ENCODE measurements at places on chromosomes 1 and 21. TPM values are rescaled to one million over a fixed set of nuclear protein-coding genes. Genes with fewer than 3 reads are reported as not detected.
A peak's percentile ranks its signal among the peaks of the same experiment; 100 is the strongest.

DNA sequence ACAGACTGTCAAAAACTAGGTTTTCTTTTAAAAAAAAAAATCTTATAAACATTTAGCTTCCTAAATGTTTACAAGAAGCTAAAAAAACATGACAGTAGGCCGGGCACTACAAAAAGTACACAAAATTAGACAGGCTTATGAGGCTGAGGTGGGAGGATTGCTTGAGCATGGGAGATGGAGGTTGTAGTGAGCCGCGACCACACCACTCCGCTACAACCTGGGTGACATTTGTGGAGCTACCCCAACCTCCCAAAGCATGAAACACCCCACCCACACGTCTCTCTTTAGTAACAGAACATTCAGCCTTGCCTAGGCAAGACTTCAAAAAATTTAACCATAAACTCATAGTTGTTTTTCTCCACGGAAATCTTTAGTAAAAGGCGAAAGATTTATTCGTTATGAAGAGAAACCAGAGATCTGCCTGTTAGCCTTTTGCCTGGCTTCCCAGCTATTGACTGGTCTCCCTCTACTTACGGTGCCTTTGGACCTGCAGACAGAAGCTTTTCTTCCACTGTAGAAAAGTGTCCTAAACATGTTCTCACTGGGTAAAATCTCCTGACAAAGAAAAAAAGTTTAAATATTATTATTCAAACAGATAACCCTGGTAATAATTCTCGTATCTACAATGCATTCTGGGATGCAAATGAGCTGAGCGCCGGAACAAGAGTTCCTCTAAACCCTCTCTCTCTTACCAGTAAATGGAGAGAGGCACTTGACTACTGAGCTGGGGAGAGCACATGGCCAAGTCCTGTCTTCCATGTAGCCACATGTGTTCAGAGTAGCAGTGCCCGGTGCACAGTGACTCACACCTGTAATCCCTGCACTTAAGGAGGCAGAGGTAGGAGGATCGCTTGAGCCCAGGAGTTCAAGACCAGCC is 9.2 kb downstream of the RNU5D-1 start:
- DNase-seq: peak; percentile 48

DNA sequence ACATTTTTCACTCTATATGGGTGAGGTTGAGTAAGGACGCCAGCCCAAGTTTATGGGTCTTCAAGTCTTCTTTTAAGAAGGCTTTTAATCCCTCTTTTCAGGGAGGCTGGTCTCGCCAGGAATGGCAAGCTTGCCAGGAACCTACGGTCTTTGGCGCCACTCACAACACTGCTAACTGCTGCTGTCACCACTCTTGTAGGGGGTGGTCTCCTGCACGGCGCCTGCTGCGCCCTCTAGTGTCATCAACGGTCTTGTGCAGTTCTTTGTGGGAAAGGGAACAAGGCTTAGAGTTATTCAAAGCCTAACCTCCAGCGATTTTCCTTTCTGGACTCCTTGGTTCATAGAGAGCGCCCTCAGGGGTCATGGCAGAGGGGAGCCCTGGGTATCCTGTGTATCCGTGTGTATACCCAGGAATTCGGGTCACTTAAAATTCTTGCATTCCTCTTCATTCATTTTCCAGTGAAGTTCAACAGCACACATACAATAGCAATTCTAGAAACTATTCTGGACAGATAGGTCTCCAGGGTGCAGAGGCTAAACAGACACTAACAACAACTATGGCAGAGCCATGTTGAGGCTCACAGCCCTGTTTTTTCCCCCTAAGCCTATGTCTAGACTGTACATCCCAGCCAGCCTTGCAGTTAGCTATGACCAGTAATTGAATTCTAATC is 392.8 kb upstream of the CAMK1G start:
- DNase-seq: peak; percentile 57

DNA sequence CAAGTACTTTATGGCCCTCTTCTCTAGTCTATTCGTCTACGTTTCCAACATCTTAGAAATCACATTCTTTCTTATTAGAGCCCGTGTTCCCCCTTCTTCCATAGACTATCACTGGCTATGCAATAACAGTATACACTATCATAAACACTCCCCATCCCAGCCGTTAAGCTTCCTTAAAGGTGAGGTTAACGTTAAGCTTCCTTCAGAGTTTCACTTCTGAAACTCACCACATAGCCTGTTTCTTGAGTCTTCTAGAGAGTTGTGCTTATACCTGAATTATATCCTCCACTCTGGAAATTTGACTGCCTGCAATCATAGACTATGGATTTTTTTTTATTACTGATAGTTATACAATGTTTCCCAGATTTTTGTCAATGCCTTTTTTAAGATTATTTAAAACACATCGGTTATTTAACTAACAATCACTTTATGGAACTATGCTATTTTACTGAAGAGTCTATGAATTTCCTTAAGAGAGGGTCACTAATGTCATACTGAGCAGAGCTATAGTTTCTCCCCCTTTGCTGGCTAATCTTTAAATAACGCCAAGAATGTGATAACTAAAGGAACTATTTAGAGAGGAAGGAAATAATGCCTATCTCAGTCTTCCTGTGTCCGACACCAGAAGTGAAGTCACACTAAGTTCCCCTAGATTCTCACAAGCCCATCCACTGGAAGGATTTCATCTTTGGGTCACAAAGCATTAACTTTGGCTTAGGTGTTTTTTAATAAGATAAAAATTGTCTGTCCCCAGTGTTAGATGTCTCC is 16.8 kb downstream of the FCER1A start:
- DNase-seq: no peak

DNA sequence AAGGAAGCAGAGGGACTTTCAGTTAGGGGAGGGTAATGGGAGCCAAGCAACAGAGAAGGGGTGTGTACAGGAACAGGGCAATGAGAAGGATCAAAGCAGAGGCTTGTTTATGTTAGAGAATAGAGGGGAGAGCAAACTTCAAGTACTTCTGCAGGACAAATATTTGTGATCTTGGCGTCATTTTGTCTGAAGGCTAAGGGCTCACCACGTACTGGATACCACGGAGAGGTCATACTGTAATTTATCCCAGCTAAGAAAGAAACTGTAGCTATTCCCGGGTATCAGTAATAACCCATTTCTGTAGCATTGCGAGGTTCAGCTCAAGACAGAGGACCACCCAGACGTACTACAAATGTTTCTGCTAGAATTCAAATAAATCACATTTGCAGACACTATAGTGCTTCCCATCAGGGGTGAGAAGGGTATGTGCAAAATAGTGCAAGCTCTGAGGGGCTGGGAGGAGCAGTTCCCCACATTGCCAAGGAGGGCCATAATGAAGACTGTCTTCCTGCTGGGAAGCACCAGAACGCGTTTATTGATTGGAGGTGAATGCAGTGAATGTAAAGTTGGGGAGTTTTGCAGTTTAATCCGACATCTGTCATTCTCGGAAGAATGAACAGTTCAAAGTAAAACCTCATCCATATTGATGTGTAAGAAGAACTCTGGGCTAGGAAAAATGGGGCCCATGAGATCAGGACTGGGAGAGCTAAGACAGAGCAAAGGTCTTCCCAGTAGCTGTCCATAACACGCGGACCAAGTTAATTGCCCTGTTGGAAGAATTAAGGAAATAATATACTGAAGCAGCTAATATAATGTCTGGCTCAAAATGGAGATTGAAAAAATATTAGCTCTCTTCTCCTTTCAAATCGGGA is 136.9 kb downstream of the RWDD3 start:
- no peak for DNase-seq

The CFHR4 gene
- not detected for polyA plus RNA-seq

- no peak for DNase-seq
Observed at GRCh38 chr1:235883261-235883927, 16.7 kb upstream of the LYST start.

GRCh38 chr1:150069923-150070322 is 2.3 kb downstream of the VPS45 start:
- no peak for DNase-seq

DNA sequence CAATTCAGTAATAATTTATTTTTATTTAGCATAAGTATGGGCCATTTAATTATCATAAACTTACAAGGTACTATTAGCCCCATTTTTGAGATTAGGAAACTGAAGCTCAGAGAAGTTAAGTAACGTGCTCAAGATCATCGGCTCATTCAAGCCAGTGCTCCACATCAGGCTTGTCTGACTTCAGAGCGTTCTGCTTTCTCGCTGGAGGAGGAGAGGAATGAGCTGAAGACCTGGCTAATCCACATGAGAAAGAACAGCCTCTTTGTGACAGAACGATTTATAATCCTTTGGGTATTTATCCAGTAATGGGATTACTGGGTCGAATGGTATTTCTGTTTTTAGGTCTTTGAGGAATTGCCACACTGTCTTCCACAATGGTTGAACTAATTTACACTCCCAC is 39.7 kb downstream of the DDX20 start:
- no peak for DNase-seq

DNA sequence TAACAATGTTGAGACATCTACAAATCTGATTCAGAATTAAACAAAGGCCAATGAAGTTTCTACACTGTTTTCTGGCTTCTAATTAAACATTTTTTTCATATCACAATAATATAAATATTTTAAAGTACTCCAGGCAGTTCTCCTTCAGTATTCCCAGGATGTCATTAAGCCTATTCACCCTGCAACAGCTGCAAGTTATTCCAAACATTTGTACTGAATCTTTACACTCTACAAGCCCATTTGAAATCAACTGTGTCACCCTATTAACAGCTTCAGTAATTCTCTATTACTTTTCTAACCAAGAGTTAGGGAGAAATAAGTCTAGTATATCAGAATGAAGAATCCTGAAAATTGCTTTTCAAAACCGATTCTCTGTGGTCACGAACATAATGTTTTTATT is 124.6 kb downstream of the OLFML2B start:
- no peak for DNase-seq

The TTF2 gene
- 22.7 TPM for polyA plus RNA-seq

The LYSMD1 gene
- polyA plus RNA-seq: 17.2 TPM

DNA sequence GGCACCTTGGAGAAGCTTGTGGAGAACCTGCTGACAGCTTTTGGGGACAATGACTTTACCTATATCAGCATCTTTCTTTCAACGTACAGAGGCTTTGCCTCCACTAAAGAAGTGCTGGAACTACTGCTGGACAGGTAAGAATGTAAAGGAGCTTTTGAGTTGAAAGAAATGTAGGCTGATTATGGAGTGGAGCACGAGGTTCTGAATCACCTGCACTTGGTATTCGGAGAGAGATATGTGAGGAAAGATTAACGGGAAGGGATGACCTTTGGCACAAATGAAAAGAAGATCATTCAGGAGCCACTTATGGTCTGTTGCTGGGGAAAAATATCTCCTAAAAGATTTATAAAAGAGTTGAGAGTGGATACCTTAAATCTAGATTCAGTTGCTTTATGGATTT is 42.7 kb downstream of the RGL1 start:
- DNase-seq: no peak

- no peak for DNase-seq
Observed at GRCh38 chr1:67570486-67571143, 114.4 kb upstream of the GADD45A start.

DNA sequence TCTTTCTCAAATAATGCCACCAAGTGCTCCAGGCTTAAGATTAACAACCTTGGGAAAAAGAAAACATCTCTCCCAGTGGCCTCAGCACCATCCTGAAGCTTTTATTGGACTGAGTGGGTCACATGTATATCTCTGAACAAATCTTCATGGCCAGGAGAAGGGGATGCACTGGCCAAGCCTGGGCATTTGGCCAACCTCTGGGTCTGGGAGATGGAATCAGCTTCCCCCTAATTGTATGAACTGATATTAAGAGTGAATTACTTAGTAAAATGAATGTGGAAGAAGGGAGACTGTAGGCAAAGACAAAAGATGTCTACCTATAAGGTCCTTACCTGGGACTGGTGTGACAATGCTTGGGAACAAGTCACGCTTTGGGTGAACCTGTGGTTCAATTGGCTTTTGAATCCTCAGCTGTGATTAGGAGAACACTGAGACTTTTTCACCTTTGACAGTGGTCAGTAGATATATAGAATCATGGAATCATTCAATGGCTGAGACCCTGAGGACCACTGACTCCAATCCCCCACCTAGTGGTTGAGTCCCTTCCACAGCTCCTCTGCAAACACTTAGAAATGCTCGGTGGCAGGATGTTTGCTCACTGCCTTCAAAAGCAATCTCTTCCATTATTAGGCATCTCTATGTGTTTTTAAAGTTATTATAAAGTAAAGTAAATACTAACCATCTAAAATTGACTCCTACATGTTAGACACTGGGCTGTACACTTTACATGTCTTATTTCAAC is 102.6 kb upstream of the ATP1A1 start:
- no peak for DNase-seq

DNA sequence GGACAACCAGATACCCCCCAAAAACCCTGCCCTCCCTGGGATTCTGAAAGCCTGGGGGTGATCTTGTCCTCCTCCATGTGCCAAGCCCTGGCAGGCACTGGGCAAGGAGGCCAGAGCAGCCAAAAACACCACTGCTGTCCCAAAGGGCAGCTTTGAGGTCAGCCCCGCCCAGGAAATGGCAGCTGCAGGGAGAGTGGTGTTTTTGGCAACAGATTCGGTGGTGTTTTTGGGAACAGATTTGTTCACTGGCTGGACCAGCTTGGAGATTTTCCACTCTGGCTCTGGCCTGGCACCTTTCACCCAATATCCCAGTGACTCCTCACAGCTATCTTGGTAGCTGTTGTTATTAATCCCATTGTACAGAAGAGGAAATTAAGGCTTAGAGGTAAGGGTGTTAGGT is 34.7 kb downstream of the LRP8 start:
- DNase-seq: no peak

DNA sequence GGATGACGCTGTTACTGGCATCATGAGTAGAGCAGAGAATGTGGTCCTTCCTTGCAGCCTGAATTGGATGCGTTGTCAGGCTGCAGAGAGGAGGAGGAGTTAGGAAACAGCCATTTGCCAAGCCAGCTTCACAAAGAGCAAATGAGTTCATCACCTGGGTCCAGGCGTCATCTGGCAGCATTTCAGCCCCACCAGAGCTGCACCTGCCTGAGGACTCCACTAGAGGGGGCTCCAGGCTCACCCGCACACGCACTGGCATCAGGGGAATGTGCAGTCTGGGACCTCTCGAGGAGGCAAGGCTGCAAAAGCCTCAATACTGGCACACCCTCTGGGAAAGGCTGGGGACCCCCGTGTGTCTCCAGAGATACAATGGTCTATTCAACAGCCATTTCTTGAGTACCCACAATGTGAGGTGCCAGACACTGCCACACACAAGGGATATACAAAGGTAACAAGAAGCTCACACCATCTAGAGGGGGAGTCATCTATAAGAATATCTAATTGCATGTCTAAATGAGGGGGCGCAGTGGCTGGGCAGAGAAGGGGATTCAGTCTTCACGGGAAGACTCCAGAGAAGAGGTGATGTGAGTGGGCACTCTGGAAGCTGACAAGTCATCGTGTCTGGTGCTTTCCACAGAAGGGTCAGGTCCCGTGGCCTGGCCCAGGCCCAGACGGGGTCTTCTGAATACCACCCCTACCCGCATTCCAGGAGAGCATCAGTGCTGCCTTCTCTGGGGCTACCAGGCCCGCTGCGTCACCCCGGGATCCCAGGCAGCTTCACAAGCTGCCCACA is 53.5 kb upstream of the CNTN2 start:
- DNase-seq: no peak

DNA sequence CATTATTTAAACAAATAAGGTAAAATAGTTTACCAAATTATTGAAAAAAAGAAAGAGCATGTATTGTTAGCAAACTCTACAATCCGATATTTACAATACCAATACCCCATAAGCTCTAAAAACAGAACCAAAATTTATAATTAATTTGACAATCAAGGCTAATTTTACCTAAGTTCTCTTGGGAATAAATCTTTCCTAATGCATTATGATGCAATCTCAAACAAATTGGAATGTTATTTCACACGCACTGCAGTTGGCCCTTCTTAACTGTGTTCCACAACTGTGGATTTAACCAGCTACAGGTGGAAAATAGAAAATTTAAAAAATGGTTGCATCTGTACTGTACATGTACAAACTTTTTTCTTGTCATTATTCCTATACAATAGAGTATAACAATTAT is 300.1 kb downstream of the BRINP3 start:
- DNase-seq: no peak

Measured in right renal pelvis (tissue), 4 donors.